Cortex of kidney (tissue), 1 donor: ENCODE measurements at places on chromosomes 1 and 21.

DNA sequence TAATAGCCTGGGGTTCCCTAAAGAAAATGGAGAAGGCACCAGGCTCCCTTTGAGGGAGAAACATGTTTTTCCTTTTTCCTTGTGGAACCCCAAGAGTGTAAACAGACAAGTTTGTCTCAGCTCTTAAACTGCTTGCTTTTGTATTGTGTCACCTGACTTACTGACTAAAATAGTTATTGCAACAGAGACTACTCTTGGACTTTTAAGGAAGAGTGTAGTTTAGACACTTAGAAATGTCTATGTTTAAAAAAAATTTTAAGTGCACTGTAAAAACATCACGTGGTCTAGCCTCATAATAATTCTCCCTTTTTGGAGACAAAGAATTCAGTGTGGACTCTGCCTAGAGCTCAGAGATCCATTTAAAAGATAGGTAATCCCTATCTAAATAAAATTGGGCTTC lies 141.1 kb downstream of the TRIM33 start:
- no peak for DNase-seq

- no peak for DNase-seq
Measured at GRCh38 chr1:6491081-6491449, 402 bp downstream of the PLEKHG5 start.

- DNase-seq = no peak
Measured at GRCh38 chr1:233006541-233006973, 56.1 kb downstream of the NTPCR start.

GRCh38 chr1:232473324-232473723 lies 156.6 kb downstream of the SIPA1L2 start:
- no peak for DNase-seq

GRCh38 chr1:87336623-87337067 lies 8.0 kb downstream of the LMO4 start:
- no peak for DNase-seq

DNA sequence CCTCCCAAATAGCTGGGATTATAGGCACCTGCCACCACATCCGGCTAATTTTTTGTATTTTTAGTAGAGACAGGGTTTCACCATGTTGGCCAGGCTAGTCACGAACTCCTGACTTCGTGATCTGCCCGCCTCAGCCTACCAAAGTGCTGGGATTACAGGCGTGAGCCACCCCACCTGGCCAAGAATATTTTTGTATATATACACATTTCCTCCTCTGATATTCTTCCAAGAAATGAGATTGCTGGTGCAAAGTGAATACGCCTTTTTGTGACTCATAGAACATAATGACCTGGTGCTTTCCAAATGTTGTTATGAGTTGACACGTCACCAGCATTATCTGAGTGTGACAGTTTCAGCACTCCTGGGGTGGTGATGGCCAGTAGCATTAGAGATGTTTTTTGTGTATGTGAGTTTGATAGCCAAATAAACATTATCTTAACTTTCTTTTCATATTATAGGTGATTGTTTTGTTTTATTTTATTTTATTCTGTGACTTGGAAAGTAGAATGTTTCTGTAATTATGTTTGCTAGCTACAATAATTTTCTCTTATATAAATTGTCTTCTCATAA lies 54.9 kb downstream of the KCNK1 start:
- DNase-seq = no peak

- no peak for DNase-seq
Measured at GRCh38 chr1:225876900-225877510, 5.2 kb downstream of the TMEM63A start.

DNA sequence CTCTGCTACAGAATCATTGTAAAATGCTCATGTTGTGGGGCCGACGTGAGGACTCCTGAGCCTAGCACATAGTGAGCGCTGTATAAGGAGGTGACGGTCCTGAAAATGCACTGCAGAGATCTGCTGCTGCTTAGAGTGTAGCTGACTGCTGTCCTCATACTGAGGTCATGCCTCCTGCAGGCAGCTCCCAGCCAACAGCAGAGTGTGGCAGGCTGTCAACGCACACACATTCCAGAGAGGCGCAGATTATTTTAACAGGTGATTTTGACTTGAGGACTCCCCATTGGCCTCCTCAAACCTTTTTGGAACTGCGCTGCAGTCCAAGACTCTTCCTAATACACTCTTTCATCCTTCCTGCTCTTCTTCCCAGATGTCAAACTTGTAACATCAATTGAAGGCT lies 119.8 kb upstream of the KCNJ6 start:
- no peak for DNase-seq

- no peak for DNase-seq
Measured at GRCh38 chr1:152188673-152189591, 29.9 kb upstream of the RPTN start.

DNA sequence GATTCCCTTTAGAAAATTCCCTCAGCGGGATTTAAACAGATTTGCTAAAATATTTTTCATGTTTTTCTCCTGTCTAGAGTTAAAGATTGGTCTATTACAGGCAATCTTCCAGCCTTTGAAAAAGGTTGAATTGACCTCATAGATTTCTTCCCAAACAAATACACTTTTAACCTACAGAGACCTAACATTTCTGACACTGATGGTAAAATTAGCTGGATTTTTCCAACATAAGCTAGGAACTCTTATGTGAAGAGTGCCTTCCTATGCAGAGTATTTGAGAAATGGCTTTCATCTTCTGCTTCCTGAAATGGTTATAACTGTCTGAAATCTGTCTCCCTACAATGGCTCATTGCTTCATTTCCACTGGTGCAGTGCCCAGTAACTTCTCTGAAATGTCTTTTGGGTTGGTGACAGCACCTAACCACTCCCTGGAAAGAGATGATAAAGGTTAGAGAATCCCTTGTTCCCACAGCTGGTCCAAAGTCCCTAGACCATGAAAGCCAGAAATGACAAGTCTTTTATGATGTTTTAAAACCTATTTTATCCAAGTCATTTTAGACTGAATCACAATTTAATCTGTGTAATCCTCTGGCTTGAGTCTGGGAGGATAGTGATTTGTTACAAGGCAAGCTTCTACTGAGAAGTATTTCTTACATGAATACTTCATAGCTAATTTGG lies 269.4 kb downstream of the BACH1 start:
- no peak for DNase-seq

GRCh38 chr1:99662539-99663080 lies 16.7 kb downstream of the PALMD start:
- no peak for DNase-seq

DNA sequence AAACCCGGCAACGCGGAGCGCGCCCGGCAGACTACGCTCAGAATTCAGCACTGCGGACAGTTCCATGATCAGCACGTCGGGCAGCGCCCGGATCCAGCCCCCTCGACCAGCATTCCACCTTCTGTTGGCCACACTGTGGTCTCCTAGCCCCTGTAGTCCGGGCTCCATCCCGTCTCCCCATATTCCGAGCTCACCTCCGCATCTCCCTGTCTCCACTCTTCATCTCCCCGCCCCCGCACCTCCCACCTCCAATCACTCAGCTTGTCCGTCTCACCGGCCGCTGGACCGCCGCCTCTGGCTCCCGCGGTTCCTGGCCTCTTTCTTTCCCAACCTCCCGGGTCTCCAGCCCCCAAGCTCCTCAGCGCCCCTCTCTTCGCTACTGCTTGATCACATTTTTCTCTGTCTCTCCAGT lies 500 bp downstream of the EPHA10 start:
- DNase-seq = no peak

GRCh38 chr1:84969489-84970250 lies 27.2 kb downstream of the MCOLN2 start:
- no peak for DNase-seq

DNA sequence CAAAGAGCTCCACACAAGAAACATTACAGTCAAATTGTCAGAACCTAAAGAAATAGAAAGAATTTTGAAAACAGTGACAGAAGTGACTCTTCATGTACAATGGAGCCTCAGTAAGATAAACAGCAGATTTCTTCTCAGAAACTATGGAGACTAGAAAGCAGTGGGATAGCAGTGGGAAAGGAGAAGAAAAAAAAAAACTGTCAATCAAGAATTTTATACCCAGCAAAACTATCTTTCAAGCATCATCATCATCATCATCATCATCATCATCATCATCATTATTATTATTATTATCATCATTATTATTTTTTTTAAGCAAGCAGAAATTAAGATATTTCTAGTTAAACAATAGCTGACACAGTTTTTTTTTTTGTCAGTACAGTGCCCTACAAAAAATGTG lies 24.2 kb downstream of the CEP170 start:
- no peak for DNase-seq

DNA sequence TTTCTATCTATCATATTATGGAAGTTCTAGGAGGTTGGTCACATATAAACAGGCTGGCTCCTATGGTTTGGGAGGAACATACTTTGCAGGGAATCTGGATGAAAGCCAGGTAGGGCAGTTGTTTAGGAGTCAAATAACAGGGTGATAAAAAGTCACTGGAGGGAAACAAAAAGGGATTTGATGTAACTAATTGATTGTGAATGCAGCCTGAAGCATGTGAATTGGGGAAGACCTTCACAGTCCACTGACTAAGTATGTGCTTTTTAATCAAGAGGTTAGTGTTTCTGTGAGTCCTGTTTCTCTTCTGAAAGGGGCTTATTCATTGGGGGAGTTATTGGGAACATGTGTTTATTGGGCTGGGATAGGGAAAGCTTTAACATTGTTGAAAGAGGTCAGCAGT lies 41.3 kb downstream of the HMCN1 start:
- no peak for DNase-seq

DNA sequence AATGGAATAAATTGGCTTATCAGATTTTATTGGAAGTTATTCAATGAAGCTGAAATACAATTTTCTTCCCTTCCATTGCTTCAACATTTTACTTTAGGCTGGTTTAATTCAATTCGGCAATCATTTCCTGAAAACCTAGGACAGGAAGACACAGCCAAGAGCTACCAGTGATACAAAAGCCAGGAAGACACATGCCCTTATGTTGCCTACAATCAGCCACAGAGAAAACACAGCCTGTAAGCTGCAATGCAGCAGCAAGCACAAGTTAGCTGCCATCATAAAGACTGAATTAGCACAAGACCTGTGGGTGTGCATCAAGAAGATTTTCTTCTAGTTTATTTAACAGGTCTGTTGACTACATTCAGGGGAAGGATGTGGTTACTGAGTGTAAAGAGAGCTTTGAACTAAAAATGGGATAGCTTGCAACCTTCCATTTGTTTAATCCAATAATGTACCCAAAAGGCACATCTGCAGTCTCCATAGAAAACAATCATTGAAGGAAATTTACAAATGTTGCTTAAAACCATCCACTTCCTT lies 193.8 kb downstream of the KCNH1 start:
- no peak for DNase-seq
